ENCODE measurements at places on chromosomes 1 and 21. TPM values are rescaled to one million over a fixed set of nuclear protein-coding genes. Genes with fewer than 3 reads are reported as not detected.

Gene USH2A
- total RNA-seq: not detected

Gene ATXN7L2
- 2.5 TPM for total RNA-seq

Gene ZBTB8A
- total RNA-seq: 4.8 TPM

Gene MUTYH
- 7.1 TPM for total RNA-seq

Gene DRAXIN
- total RNA-seq: 0.06 TPM

Gene C1orf210
- not detected for total RNA-seq

Gene XCL1
- total RNA-seq: not detected

Gene ASCL5
- total RNA-seq: 0.16 TPM

Gene AMY1A
- total RNA-seq: not detected

Gene NBPF3
- total RNA-seq: 5.9 TPM

Gene TNFSF4
- total RNA-seq: 0.07 TPM

Gene ELF3
- total RNA-seq: 109 TPM

Data from A549 treated with AZD2906 at 1 μM for 4 hours (cell line).